ENCODE measurements at places on chromosomes 6 and 20. TPM values are rescaled to one million over a fixed set of nuclear protein-coding genes. Genes with fewer than 3 reads are reported as not detected.

DNA sequence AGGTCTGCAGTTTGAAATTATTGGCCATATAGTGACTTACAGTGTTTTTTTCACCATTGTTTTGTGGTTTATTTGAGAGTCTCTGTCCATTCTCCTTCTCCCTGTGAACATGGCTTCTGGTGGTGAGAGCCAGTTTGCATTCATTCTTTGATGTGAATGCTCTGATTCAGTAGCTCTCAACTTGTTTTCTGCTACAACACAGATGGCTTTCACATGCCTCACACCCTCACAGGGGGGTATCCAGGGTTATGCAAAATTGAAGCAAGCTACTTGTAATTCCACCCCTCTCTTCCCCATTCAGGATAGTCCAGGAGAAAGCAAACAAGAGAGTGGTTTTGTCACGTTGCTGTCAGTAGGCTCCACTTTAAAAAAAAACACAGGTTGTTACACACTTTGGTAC is 55.6 kb downstream of the SLX4IP start:
- H3K4me1 ChIP-seq = peaks cover 33% of the 10 kb centered on the region
- no peaks in the 10 kb centered on the region for H3K27me3 ChIP-seq
- H3K27ac ChIP-seq = no peak overlapping the region
- no peak overlapping the region for H3K4me3 ChIP-seq
- peaks cover 13% of the 10 kb centered on the region for H3K36me3 ChIP-seq

DNA sequence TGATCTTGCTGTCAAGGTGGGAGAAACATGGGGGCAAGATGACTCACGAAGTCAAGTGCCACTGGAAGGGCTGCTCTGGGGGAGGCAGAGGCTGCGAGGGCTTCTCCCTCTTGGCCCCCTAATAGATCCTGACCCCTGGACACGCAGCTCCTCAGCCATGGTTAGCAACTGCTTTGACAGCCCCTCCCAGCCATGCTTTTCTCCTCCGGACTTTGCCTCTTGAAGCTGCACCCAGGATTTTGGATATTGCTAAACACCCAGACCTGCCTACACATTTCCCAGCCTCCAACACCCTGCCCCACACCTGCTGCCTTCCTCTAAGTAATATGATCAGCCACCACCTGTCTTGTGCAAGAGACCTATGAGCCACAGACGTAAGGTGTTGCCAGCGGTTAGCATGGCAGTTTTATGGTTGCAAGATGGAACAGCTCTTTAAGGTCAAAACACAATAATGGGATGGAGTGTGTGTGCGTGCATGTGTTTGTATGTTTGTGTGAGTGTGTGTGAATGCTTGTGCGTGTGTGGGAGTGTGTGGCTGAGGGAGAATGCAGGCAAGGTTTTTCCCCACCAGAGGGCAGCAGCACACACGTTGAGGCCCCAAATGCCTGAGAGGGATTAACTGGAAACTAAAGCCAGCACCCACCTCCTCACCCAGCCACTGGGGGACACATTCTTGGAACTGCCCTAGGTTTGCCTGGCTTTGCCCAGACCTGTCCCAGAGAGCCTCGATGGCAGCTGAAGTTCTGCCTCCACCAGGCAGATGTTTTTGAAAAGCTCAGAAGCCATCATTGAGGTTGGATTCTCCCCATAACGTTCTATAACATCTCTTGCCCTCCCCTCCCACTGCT is 2.5 kb downstream of the IP6K3 start:
- no peaks in the 10 kb centered on the region for H3K36me3 ChIP-seq
- no peak overlapping the region for H3K4me3 ChIP-seq
- H3K27me3 ChIP-seq = peaks cover 19% of the 10 kb centered on the region
- no peak overlapping the region for H3K27ac ChIP-seq
- DNase-seq = peak; percentile 75

GRCh38 chr20:62684981-62685380 is 23.7 kb upstream of the NTSR1 start:
- H3K27me3 ChIP-seq = peaks cover 5% of the 10 kb centered on the region
- peaks cover 10% of the 10 kb centered on the region for H3K4me1 ChIP-seq
- no peak overlapping the region for H3K27ac ChIP-seq
- H3K36me3 ChIP-seq = peaks cover 13% of the 10 kb centered on the region

- H3K4me3 ChIP-seq = no peak overlapping the region
- no peaks in the 10 kb centered on the region for H3K36me3 ChIP-seq
- H3K27me3 ChIP-seq = peaks cover 9% of the 10 kb centered on the region
- DNase-seq = no peak
- no peak overlapping the region for H3K27ac ChIP-seq
Observed at GRCh38 chr20:4568361-4568959, 153.2 kb upstream of the PRND start.

Gene FAM217A
- not detected for total RNA-seq

- no peaks in the 10 kb centered on the region for H3K4me1 ChIP-seq
- no peaks in the 10 kb centered on the region for H3K36me3 ChIP-seq
- DNase-seq = no peak
- peaks cover 2% of the 10 kb centered on the region for H3K27me3 ChIP-seq
- no peak overlapping the region for H3K4me3 ChIP-seq
- H3K27ac ChIP-seq = no peak overlapping the region
Observed at GRCh38 chr6:81894306-81894705, 141.8 kb upstream of the TENT5A start.

Gene SAMD5
- total RNA-seq = not detected

DNA sequence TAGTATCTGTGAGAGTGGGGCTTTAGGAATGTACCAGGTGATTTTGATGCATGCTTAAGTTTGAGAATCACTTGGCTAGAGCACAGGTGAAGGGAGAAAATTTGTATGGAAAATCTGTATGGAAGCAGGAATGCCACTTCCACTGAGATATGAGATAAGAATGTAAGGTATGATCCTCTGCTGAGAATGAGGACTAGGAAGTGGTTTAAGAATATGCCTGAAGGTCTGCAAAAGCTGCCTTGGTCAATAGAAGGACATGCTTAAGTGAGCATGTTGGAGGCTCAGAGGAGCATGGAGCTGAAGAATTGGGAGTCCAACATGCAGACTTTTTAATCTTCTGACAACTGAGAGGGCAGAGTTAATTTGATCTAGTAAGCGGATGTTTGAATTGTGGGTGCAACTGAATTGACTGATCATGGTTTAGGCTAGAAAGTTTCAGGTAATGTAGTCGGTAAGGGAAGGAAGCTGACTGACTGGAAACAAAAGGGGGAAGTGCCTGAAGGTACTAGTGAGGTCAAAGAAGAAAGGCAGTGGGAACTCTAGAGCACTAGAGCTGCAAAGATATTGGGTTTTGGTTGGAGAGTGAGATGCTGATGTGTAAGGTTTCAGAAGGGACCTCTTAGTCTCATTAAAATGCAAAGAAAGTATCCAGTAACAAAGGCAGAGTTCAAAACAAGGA is 28.6 kb upstream of the NOTCH4 start:
- peaks cover 15% of the 10 kb centered on the region for H3K4me1 ChIP-seq
- no peaks in the 10 kb centered on the region for H3K36me3 ChIP-seq
- peaks cover 2% of the 10 kb centered on the region for H3K27me3 ChIP-seq
- peak overlapping the region; percentile 8 for H3K27ac ChIP-seq

- H3K27me3 ChIP-seq = peaks cover 5% of the 10 kb centered on the region
- H3K36me3 ChIP-seq = no peaks in the 10 kb centered on the region
- H3K4me3 ChIP-seq = no peak overlapping the region
- DNase-seq = no peak
Observed at GRCh38 chr6:15994814-15995459, 133.9 kb upstream of the MYLIP start.

- H3K27me3 ChIP-seq = no peaks in the 10 kb centered on the region
- peaks cover 19% of the 10 kb centered on the region for H3K4me1 ChIP-seq
Observed at GRCh38 chr6:13299403-13299821, 28.9 kb downstream of the TBC1D7 start.

- no peak for DNase-seq
- H3K27me3 ChIP-seq = peaks cover 9% of the 10 kb centered on the region
- H3K36me3 ChIP-seq = no peaks in the 10 kb centered on the region
- H3K4me1 ChIP-seq = no peaks in the 10 kb centered on the region
- H3K27ac ChIP-seq = no peak overlapping the region
Observed at GRCh38 chr6:28757429-28758045, 166.2 kb downstream of the TRIM27 start.

- H3K36me3 ChIP-seq = peaks cover 7% of the 10 kb centered on the region
- peak overlapping the region; percentile 76 for H3K27ac ChIP-seq
- DNase-seq = no peak
- no peaks in the 10 kb centered on the region for H3K27me3 ChIP-seq
Observed at GRCh38 chr20:47493963-47494293, 7.8 kb upstream of the NCOA3 start.

Gene SPINT4
- not detected for total RNA-seq

- H3K27ac ChIP-seq = no peak overlapping the region
- H3K27me3 ChIP-seq = no peaks in the 10 kb centered on the region
- H3K36me3 ChIP-seq = no peaks in the 10 kb centered on the region
- H3K4me1 ChIP-seq = no peaks in the 10 kb centered on the region
Observed at GRCh38 chr6:168683621-168684020, 242.6 kb downstream of the SMOC2 start.

Gene CDH26
- total RNA-seq = 2.5 TPM

DNA sequence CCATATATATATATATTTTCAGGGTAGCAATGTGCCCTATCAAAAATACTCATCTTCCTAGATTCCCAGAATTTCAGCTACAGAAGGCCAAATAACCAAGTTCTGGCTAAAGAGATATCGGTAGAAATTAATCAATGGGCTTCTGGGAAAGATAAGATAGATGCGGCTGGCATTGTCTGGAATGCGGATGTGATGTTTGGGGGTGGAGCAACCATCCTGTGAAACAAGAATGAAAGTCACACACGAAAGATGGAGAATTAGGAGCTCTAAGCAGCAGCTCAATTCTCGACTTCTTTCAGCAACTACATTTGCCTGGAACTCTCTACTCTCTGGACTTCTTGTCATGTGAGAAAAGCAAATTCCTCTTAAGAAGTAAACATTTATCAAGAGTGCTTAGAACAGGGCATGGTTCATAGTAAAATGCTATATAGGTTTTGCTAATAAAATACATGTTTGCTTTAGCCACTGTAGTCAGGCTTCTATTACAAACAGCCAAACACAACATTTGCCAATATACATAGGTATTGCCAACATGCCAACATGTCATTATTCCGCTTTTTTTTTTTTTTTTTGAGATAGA is 90.8 kb downstream of the CLIC5 start:
- no peak for DNase-seq
- H3K36me3 ChIP-seq = no peaks in the 10 kb centered on the region
- no peak overlapping the region for H3K27ac ChIP-seq
- peaks cover 2% of the 10 kb centered on the region for H3K27me3 ChIP-seq
- H3K4me1 ChIP-seq = peaks cover 10% of the 10 kb centered on the region

DNA sequence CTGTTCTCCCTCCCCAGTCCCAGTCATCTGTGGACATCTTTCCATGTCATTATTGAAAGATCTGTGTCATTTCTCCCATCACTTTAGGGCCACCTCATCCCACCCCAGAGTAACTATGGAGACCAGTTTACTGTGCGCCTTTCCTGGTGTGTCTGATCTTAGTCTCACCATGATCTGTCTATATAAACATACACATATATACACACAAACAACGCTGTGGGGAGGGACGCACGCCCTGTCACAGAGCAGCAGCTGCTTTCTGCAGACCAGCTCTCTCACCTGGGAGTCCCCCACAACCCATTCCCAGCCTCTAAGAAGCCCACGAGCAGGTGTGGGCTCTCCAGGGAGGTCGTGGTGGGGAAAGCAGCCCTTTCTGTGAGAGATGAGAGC is 68.1 kb upstream of the TOX2 start:
- peaks cover 22% of the 10 kb centered on the region for H3K4me1 ChIP-seq
- no peak overlapping the region for H3K27ac ChIP-seq
- H3K27me3 ChIP-seq = peaks cover 7% of the 10 kb centered on the region
- no peak overlapping the region for H3K4me3 ChIP-seq
- no peak for DNase-seq

Gene SLC32A1
- not detected for total RNA-seq

DNA sequence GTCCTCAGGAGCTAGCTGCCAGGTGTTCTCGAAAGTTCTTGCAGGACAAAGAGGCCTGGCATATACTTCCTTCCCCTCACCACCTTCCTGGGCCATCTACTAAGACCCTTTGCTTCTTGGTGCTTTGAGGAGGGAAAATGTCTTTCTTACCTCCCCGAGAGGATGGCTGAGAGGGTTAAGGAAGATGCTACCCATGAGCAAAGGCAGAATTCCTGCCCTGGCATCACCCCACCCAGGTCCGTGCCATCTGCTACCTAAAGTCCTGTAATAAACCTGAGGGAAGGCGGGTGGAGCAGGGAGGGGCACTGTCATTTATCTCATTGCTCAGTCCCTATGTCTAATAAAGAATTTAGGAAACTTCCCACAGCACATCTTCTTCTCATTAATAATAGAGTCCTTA is 16.2 kb downstream of the GFOD1 start:
- peaks cover 8% of the 10 kb centered on the region for H3K4me1 ChIP-seq
- H3K36me3 ChIP-seq = peaks cover 31% of the 10 kb centered on the region
- no peak for DNase-seq

- peaks cover 12% of the 10 kb centered on the region for H3K4me1 ChIP-seq
- no peaks in the 10 kb centered on the region for H3K36me3 ChIP-seq
- H3K27ac ChIP-seq = peak overlapping the region; percentile 11
- peaks cover 32% of the 10 kb centered on the region for H3K27me3 ChIP-seq
Observed at GRCh38 chr20:57708694-57709673, 831 bp downstream of the PMEPA1 start.

- H3K36me3 ChIP-seq = no peaks in the 10 kb centered on the region
- H3K4me1 ChIP-seq = peaks cover 18% of the 10 kb centered on the region
- DNase-seq = no peak
- no peak overlapping the region for H3K27ac ChIP-seq
- H3K4me3 ChIP-seq = no peak overlapping the region
Observed at GRCh38 chr6:47247227-47247797, 62.4 kb downstream of the TNFRSF21 start.

Gene PTCHD4
- total RNA-seq = not detected

DNA sequence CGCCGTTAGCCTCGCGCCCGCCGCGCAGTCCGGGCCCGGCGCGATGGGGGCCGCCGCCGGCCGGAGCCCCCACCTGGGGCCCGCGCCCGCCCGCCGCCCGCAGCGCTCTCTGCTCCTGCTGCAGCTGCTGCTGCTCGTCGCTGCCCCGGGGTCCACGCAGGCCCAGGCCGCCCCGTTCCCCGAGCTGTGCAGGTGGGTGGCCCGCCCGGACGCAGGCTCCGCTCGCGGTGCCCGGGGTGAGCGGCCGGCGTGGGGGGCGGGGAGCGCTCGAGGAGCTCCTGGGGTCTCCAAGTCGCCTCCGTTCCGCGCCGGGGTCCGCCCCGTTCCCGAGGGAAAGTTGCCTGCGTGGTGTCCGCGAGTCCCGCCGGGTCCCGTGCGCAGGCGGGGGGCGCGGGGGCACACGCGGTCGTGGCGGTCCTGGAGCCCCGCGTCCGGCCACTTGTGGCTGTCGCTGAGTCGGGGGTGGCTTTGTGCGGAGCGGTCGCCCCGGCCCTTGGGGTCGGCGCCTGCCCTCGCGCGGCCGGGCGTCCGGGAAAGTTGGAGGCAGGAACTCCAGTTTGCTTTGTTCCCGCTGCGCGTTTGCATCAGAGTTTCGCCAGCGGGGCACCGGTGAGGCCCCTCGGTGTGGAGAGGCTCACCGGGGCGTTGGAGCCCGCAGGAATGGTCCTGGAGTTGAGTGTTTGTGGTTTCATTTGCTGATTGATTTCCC is 476 bp downstream of the IGF2R start:
- no peak for DNase-seq
- peaks cover 3% of the 10 kb centered on the region for H3K36me3 ChIP-seq
- peak overlapping the region; percentile 89 for H3K27ac ChIP-seq
- H3K4me1 ChIP-seq = peaks cover 40% of the 10 kb centered on the region

Gene OXT
- total RNA-seq = 0.68 TPM

Measured in activated naive CD8-positive, alpha-beta T cell treated with anti-CD3 and anti-CD28 coated beads, Interleukin-2, amount 10 ng/mL, durations not matched to agents 7 days and 5 days (primary cell).